Lung (tissue), 17 donors: ENCODE measurements at places on chromosomes 5 and 9. TPM values are rescaled to one million over a fixed set of nuclear protein-coding genes. Genes with fewer than 3 reads are reported as not detected.

The VCP gene
- total RNA-seq, result 164 TPM

The LCNL1 gene
- total RNA-seq, result 2.5 TPM

The EQTN gene
- 1.5 TPM for total RNA-seq

The PCDHGA11 gene
- total RNA-seq, result 3.8 TPM

The ZNF354C gene
- 15.8 TPM for total RNA-seq

The ANKRD34B gene
- not detected for total RNA-seq

The SPOCK1 gene
- 0.48 TPM for total RNA-seq

The SPATA31D4 gene
- not detected for total RNA-seq

The PLPP7 gene
- total RNA-seq, result 1.8 TPM

The JAKMIP2 gene
- 2.9 TPM for total RNA-seq

The CYLC2 gene
- total RNA-seq, result not detected

The TNFSF15 gene
- 5.6 TPM for total RNA-seq

The GDF9 gene
- 0.25 TPM for total RNA-seq

The HRCT1 gene
- 14.1 TPM for total RNA-seq

The PTCD2 gene
- total RNA-seq, result 12.0 TPM

The SLC36A2 gene
- total RNA-seq, result not detected

The CNTFR gene
- total RNA-seq, result 1.8 TPM

The TMEM215 gene
- not detected for total RNA-seq
